ENCODE measurements at places on chromosomes 5 and 9.

DNA sequence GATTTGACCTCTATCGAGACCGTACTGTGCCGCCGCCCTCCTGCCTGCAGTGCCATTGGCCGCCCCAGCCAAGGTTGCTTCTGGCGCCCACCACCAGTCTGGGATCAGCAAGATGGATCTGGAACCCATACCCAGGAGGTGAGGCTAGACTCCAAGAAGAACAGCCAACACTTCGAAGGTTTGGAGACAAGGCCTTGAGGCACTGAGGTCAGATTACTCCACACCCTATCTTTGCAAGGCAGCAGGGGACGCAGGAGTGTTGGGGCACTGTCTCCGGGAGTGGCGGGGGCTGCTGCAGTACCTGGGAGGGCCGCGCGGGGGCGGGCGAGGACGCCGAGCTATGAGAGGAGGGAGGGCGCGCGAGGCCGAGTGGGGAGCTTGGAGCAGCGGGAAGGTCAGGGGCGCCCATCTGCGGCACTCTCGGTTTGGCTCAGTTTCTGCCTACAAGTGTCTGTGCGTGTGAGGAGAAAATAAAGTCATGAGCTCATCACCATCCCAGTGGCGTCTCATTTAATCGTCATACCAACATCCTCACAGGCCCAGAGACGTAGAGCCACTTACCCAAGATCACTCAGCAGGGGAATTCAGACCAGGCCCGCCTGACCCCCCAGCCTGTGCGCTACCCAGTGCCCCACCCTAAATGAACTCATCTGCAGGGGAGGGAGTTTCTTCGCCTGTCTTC lies 20.5 kb upstream of the PSD2 start:
- DNase-seq: no peak

DNA sequence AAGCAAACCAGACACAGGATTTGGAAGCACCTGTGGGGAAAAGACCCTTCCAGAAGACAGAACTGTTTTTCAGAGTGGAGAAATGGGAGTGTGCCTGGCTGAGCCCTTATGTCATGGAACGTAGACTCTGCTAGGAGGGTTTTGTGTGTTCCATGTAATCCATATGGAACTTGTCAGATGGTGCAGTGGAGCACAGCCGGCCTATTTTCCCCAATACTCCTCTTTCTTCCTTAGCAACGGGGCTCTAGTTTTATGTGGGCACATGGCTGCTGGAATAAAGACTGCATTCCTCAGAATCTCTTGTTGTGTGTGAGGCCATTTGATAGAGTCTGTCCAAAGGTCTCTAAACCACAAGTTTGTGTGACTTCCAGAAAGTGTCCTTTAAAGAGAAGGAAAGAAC lies 284.0 kb downstream of the DRD1 start:
- DNase-seq: no peak

- peak; percentile 9 for DNase-seq
These were observed 12.0 kb downstream of the GLRX start for GRCh38 chr5:95810305-95811125.

DNA sequence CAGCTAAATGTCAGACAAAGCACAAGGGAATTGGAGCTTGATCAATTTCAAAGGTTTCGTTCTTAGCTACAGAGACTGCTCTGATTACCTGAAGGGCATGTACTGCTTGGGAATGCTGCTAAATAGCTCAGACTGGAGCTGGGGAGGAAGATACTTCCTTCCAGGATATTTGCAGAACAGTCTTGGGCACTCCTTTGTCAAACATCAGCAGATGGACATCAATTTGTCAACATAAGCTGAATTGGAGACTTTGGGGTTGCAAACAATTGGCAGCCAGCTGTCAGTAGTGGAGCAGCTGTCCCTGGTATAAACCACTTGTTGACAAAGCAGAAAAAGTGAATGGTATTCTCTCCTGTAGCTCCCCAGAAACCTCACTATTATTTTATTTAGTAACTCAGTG lies 182.0 kb downstream of the CCDC192 start:
- no peak for DNase-seq

- DNase-seq: no peak
These were observed 2.0 kb upstream of the CDC14B start for GRCh38 chr9:96621618-96622017.

DNA sequence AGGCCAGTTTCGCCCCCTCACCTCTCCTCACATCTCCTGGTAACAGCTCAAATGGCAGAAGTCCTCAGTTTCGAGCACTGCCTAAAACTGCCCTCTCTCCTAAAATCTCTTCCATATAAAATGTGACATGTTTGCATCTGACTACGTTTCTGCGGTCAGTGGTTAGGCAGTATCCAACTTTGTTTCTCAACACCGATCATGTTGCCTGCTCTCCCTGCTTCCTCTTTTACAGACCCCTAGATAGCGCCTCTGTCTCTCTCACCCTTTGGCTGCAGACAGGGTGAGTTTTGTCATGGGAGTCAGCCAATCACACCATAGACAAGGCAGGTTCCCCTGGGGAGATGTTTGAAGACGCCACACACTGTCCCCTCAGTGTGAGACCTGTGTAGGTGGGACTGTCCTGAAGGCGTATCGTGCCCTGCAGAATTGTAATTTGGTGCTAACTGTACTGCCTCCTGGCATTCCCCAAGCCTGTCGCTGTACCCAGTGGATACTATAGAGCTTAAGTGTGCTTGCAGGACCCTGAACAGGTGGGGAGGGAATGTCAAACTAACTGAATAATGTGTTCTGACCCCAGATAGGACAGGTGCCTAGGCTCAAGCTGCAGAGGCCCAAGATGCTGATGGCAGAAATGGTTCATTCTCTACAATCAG lies 1.1 kb downstream of the HEXB start:
- DNase-seq: no peak

DNA sequence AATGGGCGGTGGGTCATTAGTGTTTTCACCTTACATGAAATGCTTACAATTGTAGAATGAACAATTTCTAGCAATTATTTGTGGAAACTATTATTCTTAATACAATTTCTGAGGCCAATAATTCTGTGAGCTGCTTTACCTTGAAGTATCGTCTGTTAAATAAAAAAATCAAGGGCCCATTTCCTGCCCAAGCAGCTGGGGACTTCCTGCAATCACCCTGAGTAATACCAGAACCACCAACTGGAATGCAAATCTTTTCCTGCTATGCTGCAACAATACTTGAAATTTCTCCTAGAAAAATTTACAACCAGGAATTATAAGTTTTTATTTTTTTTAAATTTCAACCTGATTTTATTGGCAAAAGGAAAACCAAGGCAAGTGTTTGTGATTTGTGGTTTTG lies 52.6 kb downstream of the ADAMTS16 start:
- DNase-seq: no peak

DNA sequence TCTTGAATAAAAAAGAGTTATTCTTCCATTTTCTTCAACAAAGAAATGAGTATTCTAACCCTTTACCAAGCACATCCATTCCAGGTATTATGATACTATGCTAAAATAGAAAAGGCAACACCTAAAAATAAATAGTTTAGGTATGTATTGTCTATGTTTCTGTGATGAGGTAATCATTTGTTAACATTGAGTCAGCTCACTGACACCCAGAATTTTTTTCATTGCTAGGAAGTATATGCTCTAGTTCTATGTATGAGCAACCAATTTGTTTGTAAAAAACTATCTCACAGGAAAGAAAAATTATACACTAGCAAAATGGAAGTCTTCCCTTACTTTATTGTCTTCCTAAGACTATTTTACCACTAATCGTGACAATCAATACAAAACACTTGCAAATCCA lies 615.6 kb upstream of the GRIN3A start:
- no peak for DNase-seq

GRCh38 chr5:179439181-179439985 lies 94.1 kb upstream of the ADAMTS2 start:
- no peak for DNase-seq

- peak; percentile 75 for DNase-seq
These were observed 137.9 kb upstream of the TRIM32 start for GRCh38 chr9:116549061-116549664.

GRCh38 chr5:32076699-32077695 lies 97.1 kb downstream of the GOLPH3 start:
- peak; percentile 25 for DNase-seq

DNA sequence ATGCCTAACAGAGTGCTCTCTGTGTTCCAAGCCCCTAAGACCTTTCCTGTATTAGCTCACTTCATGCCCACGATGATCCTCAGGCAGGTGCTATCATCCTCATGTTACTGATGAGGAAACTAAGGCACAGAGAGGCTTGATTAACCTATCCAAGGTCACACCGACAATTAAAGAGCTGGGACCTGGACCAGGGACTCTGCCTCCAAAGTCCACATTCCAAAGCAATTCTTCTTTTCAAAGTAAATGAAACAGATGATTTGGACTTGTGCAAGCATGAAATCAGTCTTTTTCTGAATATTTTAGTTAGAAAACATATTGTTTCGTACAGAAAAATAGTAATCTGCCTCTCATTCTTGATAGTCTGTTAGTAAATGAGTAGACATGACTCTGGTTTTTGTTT lies 18.1 kb upstream of the RASEF start:
- DNase-seq: no peak

DNA sequence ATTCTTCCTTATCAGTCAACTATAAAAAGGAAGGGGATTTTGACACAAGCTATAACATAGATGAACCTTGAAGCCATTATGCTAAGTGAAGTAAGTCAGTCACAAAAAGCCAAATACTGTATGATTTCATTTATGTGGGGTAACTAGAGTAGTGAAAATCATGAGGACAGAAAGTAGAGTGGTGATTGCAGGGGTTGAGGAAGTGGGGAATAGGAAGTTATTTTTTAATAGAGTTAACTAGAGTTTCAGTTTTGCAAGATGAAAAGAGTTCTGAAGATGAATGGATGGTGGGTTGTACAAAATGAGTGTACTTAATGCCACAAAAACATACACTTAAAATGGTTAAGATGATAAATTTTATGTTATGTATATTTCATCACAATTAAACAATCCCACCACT lies 65.4 kb upstream of the FAM174A start:
- no peak for DNase-seq

- DNase-seq: no peak
These were observed 6.2 kb downstream of the CORO2A start for GRCh38 chr9:98186236-98186635.

DNA sequence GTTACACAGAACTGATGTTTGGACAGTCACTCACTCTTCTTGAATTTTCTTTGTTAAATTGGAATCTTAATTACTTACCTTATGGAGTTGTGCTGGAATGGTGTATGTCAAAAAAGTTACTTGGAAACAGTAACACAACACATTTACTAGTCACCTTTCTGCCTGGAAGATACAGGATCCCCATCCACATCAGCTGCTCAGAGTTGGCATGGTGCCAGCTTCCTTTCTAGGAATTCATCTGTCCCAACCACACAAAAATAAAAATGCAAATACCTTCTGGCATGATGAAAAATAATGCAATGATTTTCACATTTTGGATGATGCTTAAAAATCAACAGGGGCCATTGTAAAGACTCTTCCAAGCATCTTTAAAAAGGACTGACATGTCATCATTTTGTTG lies 341.5 kb downstream of the TMEM38B start:
- no peak for DNase-seq

DNA sequence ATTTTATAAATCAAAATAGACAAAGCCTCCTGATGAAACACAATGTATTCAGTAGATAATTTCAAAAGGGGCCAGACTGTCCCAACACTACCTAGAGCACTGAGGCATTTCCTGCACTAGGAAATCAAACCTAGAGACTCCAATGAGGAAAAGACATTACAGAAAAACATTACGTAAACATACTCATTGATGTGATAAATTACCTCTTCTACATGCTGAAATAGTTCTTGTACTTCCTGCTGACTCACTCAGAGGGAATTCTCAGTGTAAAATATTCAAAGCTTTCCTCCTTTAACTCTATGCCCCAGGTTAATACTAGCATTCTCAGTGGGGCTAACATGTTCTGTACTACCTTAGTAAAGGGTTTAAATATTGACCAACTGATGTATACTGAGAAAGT lies 178.0 kb downstream of the ESM1 start:
- DNase-seq: peak; percentile 93

DNA sequence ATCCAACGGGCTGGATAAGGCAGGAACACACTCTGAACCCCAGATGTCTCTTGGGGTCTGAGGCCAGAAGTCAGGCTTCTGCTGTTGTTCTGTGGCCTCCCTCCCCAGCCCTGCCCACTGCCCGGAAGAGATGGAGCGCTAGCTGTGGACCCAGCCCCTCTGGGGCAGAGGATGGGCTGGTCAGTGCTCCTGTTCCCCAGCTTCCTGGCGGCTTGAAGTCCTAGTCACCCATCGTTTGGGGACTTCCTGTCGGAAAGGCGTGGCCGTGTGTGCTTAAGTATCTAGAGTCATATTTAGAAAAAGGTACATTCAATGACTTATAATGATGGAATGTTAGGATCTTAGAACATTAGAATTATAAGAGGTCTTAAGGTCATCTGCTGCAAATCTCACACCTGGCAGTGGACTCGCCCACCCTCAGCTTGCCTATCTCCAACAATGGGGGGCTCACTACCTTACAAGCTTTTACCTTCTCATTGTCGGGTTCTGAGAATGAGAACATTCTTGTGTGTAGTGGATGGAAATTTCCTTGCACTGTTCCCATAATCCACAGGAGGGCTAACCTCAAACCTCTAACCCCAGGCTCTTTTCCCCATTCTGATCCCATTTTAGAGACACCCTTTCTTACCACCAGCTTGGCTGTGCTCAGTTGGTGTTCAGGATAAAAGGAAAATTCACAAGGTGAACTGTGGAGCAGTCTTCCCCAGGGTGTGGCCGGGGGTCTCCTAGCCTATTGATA lies 13.4 kb upstream of the AIF1L start:
- no peak for DNase-seq

- no peak for DNase-seq
These were observed 164.4 kb downstream of the GIN1 start for GRCh38 chr5:102955488-102955887.

GRCh38 chr9:24118190-24118589 lies 292.1 kb upstream of the ELAVL2 start:
- no peak for DNase-seq

DNA sequence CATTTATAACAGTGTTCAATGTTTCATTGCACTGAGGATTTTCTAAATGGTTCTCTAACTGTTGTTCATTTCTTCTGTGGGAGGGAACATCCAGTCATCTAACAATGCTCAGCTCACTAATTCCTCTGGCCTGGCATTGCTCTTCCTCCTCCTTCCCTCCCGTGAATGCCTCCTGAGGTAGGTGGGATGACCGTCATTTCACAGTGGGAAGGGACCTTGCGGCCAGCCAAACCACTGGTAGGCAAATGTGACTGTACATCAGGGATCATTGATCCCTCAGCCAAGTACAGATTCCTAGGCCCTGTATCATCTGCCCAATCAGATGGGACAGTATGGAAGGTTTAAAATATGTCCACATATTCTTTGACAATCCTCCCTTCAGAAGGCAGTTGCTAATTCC lies 23.7 kb upstream of the VDAC1 start:
- DNase-seq: no peak

- DNase-seq: no peak
These were observed 85.5 kb upstream of the ZNF169 start for GRCh38 chr9:94173632-94174031.

- DNase-seq: no peak
These were observed 127.2 kb upstream of the FAM120A start for GRCh38 chr9:93324191-93324834.

GRCh38 chr9:3793971-3794383 lies 268.2 kb upstream of the RFX3 start:
- peak; percentile 88 for DNase-seq

GRCh38 chr9:4579001-4579400 lies 83.1 kb upstream of the PLPP6 start:
- DNase-seq: no peak

Data from kidney glomerular epithelial cell (primary cell).